Left cardiac atrium (tissue), 4 donors: ENCODE measurements at places on chromosomes 1 and 21.

GRCh38 chr1:2349806-2350205 is 41.5 kb downstream of the MORN1 start:
- DNase-seq, result no peak

- no peak for DNase-seq
Observed at GRCh38 chr1:40044110-40044509, 3.6 kb downstream of the CAP1 start.

GRCh38 chr21:34073749-34074282 is 438 bp downstream of the MRPS6 start:
- DNase-seq, result peak; percentile 54

DNA sequence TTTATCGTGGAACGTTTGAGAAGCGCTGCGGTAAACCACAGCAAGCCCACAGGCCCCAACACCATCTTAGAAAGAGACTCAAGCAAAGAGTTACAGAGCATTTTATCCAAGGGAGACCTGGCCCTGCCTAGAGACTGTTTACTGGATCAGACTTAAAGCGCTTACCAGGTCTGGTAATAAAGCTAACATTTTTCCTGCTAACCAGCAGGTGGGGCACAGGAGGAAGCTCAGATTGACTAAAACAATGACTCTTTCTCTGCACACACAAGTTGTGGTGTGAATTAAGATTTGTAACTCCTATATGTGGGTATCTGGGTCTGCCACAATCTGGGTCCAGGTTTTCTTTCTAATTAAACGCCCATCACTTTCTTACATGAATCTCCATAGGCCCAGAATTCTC is 136.5 kb upstream of the ETS2 start:
- no peak for DNase-seq

DNA sequence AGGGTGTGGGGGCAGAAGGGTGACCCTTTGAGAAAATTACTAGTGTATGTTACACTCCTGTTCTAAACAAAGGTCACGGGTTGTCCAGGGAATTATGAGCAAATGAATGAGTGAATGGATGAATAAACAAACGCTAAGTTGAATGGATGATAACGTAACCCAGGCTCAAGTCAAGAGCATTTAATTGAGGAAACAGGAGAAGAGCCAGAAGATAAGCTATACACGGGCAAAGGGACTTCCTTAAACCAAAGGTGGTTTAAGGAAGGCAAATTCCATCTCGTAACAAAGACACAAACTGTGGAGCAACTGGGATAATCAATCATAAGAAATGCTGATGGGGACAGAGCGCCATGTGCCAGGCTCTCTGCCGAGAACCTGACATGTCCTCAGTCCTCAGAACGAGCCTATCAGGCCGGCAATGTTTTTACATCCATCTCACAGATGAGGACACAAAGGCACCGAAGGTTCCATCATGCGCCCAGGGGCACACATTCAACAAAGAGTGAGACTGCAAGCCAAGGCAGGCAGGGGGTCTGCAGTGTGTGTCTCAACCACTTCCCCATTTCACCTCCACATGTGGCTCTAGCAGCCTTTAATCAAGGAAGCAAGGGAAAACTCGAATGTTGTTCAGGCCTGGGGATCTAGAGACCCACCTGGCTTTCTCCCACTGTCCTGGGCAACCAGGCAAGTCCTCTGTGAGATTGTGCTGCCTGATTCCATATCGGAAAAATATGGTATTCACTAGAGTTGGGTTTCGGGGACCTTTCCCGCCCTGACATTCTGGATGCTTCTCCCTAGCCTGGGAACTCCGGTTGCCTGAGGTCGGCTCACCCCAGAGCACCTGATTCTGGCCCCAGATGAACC is 126.8 kb upstream of the EDN2 start:
- no peak for DNase-seq

- no peak for DNase-seq
Observed at GRCh38 chr1:89890085-89890752, 69.4 kb downstream of the LRRC8D start.

GRCh38 chr1:72516826-72517225 is 234.5 kb upstream of the NEGR1 start:
- no peak for DNase-seq
